ENCODE measurements at places on chromosomes 7 and 10.

- no peak for DNase-seq
These were observed 5.2 kb upstream of the VAX1 start for GRCh38 chr10:117143103-117143823.

DNA sequence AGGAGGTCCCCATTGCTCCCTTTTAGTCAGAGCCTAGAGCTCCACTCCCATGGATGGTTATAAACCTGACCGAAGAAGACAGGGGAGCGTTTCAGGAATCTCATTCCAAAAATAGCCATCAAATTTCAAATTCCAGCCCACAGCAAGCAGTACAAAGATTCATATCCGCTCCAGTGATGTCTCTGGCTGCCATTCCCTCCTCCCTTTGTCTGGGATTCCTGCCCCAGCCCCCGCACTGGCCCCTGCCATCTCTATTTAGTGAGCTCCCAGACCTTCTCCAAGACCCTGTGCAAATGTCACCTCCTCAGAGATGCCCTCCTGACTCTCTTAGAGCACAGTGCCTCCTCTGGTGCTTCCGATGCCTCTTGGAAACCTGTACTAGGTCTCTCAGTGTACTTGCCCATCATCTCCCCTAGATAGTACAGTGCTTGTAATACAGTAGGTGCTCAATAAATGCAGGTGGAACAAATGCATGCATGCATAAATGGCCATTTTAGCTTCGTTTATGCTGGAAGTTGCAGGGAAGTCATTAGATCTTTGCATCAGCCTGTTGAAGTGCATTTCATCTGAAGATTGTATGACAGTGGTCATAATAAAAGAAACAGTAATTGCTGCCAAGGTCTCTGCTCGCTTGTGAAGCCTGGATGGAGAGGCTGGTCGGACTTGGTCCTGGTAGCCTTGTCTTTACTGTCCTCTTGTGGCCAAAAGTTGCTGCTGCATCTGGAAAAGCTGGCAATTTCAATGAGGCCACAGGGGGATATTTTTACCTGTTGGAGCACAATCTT is 32.0 kb upstream of the HABP2 start:
- peak; percentile 4 for DNase-seq

- DNase-seq: no peak
These were observed 17.0 kb downstream of the PRKCQ start for GRCh38 chr10:6563075-6563474.

GRCh38 chr10:101775273-101776160 is at the start of gene FGF8:
Gene FGF8, minus strand, starts transcription at chr10:101776114. Its CDS starts 214 bp downstream, at chr10:101775900.
- DNase-seq: no peak

DNA sequence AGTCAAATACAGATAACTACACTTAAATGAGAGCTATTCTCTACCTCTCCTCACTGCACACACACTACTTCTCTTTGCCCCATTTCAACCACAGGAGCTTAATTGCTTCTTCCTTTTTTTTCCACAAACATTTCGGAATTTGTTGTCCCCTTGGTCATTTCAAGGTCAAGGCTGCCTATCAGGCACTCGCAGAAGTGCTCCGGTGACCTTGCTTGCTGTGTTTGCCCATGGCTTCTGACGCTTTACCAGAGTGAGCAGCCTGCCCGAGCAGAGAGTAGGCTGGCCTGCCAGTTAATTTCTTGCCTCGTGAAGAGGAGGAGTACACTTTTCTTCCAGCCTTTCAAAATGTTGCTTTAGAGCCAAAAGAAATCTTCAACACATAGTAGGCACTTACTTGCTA is 297.1 kb upstream of the LRGUK start:
- peak; percentile 64 for DNase-seq

DNA sequence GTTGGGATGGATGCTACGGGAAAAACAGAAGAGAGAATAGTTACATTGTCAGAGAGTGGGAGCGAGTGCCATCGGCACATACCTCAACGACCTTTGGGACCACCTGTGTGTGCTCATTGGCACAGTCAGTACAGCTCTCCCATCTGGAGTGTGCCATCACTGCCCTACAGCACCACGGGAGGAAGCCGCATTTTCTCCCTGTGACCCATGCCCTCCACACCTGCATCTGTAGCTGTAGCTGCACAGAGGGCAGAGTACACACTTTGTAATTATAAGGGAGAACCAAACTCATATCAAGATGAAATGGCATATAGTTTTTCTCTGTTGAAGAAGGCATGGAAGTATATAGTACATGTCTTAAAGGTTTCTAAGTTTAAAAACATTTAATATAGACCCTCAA is 207.4 kb downstream of the LHFPL3 start:
- no peak for DNase-seq

- no peak for DNase-seq
These were observed 27.3 kb upstream of the SKAP2 start for GRCh38 chr7:26891400-26892350.

DNA sequence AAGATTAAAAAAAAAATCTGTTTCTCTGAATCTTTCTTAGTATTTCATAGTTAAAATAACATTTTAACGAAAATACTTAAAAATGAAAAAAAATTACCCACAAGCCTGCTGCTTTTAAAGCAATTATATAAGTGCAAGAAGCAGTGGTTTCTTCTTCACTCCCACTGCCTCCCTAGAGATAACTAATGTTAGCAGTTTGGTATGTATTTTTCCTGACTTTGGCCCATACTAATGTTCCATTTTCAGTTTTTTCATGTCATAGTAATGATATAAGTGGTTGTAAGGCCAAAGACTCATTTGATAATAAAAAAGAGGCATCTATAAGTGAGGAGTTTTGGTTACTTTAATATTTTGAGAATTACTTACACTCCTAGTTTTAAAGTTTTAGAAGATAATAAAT is 24.3 kb upstream of the LAMB1 start:
- DNase-seq: no peak

GRCh38 chr10:71234970-71235685 is 22.8 kb downstream of the UNC5B start:
- DNase-seq: no peak

GRCh38 chr7:44097064-44097932 is 6.8 kb upstream of the AEBP1 start:
- no peak for DNase-seq

- DNase-seq: no peak
These were observed 189.9 kb downstream of the MTERF1 start for GRCh38 chr7:91690541-91691070.

- DNase-seq: no peak
These were observed 137.1 kb downstream of the SH3PXD2A start for GRCh38 chr10:103718247-103718620.

DNA sequence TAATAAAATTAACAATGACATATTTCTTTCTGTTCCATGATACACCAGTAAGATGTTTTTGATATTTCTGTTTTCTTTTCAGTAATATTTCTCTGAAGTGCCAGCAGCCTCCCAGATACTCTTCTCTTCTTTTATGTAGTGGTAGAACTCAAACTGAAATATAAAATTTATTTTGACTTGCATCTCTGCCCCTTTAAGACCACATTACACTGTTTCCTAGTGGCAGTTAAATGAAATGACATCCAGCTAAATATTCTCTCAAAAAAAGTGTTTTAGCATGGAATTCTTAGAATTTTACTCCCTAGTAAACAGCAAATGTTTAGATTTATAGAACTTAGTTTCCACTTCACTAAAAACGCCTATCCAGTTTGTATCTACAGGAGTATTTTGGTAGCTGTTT is 237.2 kb upstream of the MTPN start:
- DNase-seq: no peak

- DNase-seq: no peak
These were observed 73.2 kb upstream of the SHH start for GRCh38 chr7:155885167-155886155.

GRCh38 chr10:88110355-88110754 is 246.9 kb downstream of the PTEN start:
- DNase-seq: no peak

- no peak for DNase-seq
These were observed 11.0 kb downstream of the GLCCI1 start for GRCh38 chr7:7979558-7979957.

DNA sequence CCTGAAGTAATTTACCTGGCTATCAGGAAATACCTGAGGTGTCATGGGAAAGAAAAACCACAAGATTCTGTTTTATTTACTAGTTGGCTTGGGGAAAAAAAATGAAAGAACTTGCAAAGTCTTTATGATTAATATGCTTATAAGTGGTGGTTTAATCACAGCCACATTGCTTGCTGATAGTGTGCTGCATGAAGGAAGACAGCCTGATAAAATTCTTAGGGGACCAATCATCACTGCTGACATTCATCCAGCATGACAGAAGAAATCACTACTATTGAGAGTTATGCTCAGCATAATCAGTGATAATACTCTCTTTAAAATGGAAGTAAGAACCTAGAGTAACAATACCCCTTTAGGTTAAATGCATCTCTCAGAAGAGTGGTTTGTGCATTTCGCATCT is 150.2 kb upstream of the LRRN3 start:
- no peak for DNase-seq

DNA sequence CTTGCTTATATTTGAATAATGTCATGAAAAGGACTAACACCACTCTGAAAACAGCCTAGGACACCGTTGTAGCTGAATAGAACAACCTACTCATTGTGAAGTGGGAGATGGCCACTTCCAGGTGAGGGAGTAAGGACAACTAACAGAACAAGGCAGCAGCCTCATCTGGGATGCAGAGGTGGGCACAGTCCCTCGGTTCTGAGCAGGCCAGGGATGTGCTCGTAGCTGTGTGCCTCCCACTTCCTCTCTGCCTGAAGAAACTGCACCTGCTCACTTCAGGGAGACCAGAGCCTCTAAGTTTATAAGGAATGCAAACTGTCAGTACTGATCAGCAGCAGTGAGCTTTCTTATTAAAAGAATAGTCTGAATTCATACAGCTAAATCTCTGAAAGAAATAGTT is 2.5 kb downstream of the VSTM4 start:
- DNase-seq: no peak

DNA sequence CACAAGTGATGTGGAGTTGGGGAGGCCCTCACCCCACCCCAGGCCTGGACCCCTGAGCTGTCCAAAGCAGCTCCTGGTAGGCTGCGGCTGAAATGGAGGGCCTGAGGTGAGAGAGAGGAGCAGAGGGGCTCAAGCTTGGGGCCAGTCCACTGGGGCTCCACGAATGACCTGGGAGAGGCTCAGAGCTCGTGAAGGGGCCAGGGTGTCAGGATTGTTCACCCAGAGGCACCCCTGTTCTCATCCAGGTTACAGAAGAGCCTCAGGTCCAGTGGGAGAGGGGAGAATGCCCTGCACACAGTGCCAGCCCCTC is 102.2 kb upstream of the RET start:
- DNase-seq: no peak

GRCh38 chr10:31977440-31978155 is 49.0 kb upstream of the ARHGAP12 start:
- DNase-seq: no peak

- no peak for DNase-seq
These were observed 14.5 kb downstream of the PRKCQ start for GRCh38 chr10:6565588-6565987.

GRCh38 chr7:18212758-18213157 is 185.1 kb upstream of the PRPS1L1 start:
- DNase-seq: no peak

- no peak for DNase-seq
These were observed 9.1 kb downstream of the PRKG1 start for GRCh38 chr10:51083356-51083853.

DNA sequence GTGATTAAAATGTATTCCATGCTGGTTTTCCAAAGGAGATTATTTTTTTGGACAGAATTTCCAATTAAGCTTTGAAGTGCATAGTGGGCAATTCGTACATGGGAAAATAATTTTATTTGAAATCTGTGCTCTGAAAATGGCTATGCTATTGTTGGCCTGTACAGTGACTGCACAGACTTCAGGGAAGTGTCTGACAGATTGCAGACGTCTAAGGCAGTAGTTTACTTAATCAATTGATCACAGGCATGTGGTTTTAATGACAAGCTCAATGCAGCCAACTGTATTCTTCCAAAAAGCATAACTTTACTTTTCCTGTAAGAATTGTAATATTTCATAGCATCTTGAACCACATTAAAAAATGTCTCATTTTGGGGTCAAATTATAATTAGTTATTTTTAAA is 102.0 kb downstream of the SEMA3C start:
- DNase-seq: no peak

- no peak for DNase-seq
These were observed 240.7 kb downstream of the TCERG1L start for GRCh38 chr10:131070856-131071255.

DNA sequence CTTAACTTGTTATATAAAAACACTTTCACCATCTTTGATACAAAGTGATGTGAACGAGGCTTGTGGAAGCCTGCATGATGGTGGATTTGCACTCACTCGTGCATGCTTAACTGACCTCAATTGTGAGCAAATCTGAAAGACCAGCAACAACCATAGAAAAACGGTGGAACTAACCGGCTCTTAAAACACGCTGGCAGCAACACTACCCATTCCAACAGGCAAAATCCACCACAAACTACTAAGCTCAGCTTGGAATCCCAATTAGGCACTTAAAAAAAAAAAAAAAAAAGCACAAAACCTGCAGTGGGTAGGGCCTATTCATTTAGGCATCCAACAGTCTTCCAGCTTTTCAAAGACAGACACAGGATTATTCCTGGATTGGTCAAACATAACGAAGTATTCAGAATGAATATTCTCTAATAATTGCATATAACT is 1.8 kb downstream of the GDI2 start:
- DNase-seq: peak; percentile 21

- no peak for DNase-seq
These were observed 538.5 kb upstream of the FOXK1 start for GRCh38 chr7:4143511-4144171.

GRCh38 chr10:13383399-13383761 is 35.3 kb upstream of the SEPHS1 start:
- no peak for DNase-seq

GRCh38 chr7:36406156-36406555 is 16.5 kb downstream of the ANLN start:
- no peak for DNase-seq

DNA sequence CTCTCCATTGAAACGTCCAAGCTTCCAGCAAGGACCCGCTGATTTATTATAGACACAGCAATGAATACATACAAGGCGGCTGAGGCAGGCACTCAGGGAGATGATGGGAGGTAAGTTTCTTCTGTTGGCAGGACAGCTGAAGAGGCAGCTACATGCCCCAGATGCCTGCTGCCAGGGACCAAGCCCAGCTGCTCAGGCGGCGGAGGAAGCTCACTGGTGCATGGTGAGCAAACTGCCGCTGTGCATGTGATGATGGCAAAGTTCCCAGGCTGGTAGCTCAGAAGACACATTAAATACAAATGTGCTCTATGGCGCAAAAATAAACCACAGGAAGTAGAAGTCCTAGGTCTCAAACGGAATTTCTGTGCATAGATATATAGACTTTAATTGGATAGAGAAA is 2.3 kb downstream of the DNTT start:
- DNase-seq: peak; percentile 75

Data from DMS79 treated with DMSO at 0.1 percent for 48 hours (cell line).